Stimulated activated CD8-positive, alpha-beta memory T cell treated with anti-CD3 and anti-CD28 coated beads, Interleukin-2, amount 100 ng/mL, for 48 hours (primary cell): ENCODE measurements at places on chromosomes 13 and 19.

- DNase-seq = no peak
Measured at GRCh38 chr13:29903996-29904395, 53.6 kb upstream of the UBL3 start.

- no peak for DNase-seq
Measured at GRCh38 chr13:35518337-35518946, 42.0 kb upstream of the MAB21L1 start.

DNA sequence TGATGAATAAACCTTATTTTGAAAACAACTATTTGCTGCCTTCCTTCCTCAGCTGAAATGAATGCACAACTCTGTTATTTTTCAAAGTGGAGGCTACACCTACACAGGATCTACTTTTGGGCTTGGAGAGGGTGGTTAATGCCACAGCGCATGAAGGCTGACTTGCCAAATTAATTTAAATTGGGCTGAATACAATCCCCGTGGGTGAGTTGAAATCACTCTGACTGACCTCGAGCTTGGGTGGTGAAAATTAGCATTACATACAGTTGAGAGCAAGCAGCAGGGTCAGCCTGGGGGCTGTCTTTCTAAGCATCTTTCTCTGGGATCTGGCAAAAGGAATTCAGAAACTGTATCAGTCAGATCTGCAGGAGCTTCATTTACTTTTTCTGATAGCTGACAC is 38.5 kb downstream of the TPT1 start:
- no peak for DNase-seq

DNA sequence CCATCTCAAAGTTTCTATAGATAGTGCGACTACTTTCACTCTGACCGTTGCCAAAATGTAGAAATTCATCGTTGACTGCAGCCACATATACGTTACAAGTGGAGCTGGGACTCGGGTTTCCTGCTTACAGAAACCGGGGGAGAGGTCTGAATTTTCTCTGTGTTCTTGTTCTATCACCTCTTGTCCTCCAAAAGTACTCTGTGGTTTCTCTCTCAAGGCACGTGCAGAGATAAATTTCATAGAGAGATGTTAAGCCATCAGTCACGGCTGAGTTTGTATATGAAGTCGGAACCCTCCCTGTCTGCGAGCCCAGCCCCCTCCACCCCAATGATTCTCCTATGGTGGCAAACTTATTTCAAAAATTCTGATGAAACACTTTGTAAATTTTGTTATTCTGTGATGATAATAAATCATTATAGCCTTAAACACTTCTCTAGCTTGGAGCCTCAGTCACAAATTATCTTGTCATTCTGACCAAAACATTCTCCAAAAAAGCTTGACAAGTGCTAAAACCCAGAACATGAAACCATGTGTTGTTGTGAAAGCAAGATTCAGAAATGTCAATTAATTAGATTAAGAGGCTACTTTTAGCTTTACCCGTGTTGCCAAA is 87.5 kb downstream of the TSHZ3 start:
- DNase-seq = no peak

- no peak for DNase-seq
Measured at GRCh38 chr13:26594363-26594762, 36.9 kb downstream of the WASF3 start.

DNA sequence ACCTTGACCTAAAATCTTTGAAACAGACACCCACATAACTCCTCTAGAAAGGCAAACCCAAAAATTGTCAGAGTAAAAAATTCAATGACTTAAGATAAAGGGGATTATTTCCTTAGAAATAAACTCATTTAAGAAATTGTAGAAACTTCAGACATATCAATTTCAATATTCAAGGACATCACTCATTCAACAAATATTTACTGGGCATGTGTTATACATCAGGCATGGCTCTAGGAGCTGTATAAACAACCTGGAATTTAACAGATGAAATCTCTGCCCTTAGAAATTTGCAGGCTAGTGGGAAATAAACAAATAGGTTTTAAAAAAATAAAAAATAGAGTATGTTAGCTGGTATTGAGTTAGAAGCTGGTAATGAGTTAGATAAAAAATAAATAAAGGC is 84.0 kb upstream of the LSM14A start:
- DNase-seq = no peak

GRCh38 chr13:19910336-19911072 is 47.1 kb upstream of the ZMYM5 start:
- DNase-seq = no peak
